Central memory CD8-positive, alpha-beta T cell (primary cell): ENCODE measurements at places on chromosomes 4 and X.

DNA sequence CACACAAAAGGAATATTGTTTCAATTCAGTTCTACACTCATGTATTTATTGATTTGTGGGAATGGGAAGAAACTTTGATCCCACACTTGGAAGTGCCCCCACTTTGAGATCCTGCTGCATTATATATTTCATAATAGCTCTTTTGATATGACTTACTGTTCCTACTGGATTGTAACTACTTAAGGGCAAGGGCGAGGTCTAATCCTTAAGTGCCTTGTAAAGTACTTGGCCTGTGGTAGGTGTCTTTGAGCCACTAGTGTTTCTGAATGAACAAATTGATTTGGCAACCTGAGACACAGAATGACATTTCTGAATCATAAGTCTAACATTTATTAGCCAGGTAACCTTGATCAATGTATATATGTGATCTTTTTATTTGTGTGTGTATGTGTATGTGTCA is 767.2 kb downstream of the RAB28 start:
- no peak for DNase-seq

- DNase-seq = no peak
These were observed 146.7 kb upstream of the PSAPL1 start for GRCh38 chr4:7581477-7581876.

- DNase-seq = no peak
These were observed 82.8 kb upstream of the CTSO start for GRCh38 chr4:156036496-156036895.

DNA sequence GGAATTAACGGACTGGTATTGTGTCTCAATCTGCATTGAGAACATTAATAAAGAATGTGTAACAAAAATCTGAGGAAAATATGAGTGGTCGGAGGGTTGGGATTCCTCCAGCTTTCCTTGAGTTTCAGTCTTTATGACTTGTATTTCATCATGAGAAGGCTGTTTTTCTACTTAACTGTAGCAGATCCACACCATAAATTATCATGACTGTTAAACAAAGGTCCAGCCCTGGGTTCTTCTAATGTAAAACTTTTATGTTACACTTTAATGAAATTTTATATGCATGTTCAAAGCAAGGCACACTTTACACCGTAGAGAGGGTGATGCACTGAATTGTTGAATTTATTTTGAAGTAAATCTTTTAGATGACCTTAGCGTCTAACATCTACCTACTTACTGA is 7.0 kb downstream of the AFF2 start:
- DNase-seq = no peak

- no peak for DNase-seq
These were observed 24.1 kb downstream of the LRBA start for GRCh38 chr4:150990993-150991392.

- no peak for DNase-seq
These were observed 207.8 kb downstream of the ADGRL3 start for GRCh38 chr4:61407642-61408618.

DNA sequence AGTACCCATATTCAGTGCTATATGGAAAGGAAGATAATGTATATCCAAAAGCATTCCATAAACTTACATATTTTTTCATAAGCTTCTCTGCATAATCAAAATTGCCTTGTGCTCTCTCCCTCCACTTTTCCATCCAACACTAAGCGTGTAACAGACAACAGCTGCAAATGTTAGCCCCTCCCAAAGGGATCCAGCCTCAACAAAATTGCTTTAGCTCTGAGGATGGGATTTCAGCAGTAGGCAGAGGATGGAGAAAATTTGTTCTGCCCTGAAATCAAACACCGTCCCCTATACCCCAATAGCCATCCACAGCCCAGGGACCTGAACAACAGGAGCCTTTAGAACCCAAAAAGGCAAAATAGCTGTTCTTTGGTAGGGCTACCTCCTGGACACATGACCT is 28.8 kb upstream of the FGF13 start:
- DNase-seq = no peak

GRCh38 chr4:174066611-174067205 is 216.8 kb downstream of the FBXO8 start:
- DNase-seq = no peak

GRCh38 chr4:86596807-86597206 is 2.7 kb downstream of the PTPN13 start:
- DNase-seq = no peak

GRCh38 chr4:55865228-55865806 is 11.9 kb downstream of the EXOC1 start:
- no peak for DNase-seq

GRCh38 chr4:178296669-178297068 is 854.4 kb upstream of the AGA start:
- no peak for DNase-seq

DNA sequence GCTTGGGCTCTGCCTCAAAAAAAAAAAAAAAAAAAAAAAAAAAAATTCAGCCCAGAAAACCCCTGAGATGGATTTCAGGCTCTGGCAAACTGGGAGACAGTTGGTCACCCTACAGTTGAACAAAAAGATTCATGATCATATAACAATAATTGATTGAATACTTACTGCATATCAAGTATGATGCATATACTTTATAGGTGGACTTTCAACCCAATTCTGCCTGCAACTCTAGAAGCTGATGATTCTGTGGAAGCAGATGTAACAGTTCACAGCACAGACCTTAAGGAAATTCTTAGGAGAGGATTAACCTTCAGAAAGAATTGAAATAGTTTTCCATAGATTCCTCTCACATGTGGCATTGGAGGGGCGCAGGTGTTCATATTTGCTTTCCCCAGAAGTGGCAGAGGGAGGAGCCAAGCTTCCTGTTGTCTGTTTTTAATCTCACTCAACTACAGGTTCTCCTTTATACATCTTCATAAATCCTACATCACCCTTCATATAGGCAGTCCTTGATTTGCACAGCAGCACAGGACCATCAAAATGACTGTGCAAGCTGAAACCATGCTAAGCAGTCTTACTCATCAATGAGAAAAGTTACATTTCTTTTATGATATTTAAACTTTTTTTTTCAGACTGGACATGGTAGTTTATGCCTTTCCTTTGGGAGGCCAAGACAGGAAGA is 149.4 kb upstream of the KLF3 start:
- no peak for DNase-seq

- no peak for DNase-seq
These were observed 124.0 kb downstream of the HMX1 start for GRCh38 chr4:8747467-8748235.

DNA sequence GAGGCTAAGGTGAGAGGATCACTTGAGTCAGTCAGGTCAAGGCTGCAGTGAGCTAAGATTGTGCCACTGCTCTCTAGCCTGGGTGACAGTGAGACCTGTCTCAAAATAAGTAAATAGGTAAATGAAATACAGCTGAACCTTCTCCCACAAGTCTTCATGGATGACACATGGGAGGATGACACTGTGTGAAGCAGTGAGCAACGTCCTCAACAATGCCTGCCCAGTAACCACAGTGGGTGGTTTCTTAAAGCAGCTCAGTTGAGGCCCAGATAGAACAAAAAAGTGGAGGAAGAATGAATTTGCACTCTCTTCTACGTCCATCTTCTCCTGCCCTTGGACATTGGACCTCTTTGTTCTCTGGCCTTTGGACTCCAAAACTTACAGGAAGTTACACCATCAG is 52.7 kb downstream of the MSX1 start:
- no peak for DNase-seq

GRCh38 chr4:87785731-87786509 is 13.4 kb upstream of the IBSP start:
- DNase-seq = no peak
